Natural killer cell treated with Interleukin-12 subunit alpha and Interleukin-12 subunit beta and Interleukin-15 and Interleukin-18, amount 100 ng/mL, for 72 hours (primary cell): ENCODE measurements at places on chromosomes 3 and 15. TPM values are rescaled to one million over a fixed set of nuclear protein-coding genes. Genes with fewer than 3 reads are reported as not detected.

GRCh38 chr15:63156755-63157117, 541 bp downstream of the RPS27L start:
- H3K4me3 ChIP-seq, result peak overlapping the region; percentile 98
- H3K27ac ChIP-seq, result peak overlapping the region; percentile 90
- H3K36me3 ChIP-seq, result no peaks in the 10 kb centered on the region

GRCh38 chr15:29124581-29125381, 144.8 kb downstream of the NSMCE3 start:
- DNase-seq, result no peak
- no peak overlapping the region for H3K4me3 ChIP-seq
- peaks cover 8% of the 10 kb centered on the region for H3K4me1 ChIP-seq
- no peaks in the 10 kb centered on the region for H3K36me3 ChIP-seq
- no peak overlapping the region for H3K27ac ChIP-seq
- H3K27me3 ChIP-seq, result peaks cover 4% of the 10 kb centered on the region

DNA sequence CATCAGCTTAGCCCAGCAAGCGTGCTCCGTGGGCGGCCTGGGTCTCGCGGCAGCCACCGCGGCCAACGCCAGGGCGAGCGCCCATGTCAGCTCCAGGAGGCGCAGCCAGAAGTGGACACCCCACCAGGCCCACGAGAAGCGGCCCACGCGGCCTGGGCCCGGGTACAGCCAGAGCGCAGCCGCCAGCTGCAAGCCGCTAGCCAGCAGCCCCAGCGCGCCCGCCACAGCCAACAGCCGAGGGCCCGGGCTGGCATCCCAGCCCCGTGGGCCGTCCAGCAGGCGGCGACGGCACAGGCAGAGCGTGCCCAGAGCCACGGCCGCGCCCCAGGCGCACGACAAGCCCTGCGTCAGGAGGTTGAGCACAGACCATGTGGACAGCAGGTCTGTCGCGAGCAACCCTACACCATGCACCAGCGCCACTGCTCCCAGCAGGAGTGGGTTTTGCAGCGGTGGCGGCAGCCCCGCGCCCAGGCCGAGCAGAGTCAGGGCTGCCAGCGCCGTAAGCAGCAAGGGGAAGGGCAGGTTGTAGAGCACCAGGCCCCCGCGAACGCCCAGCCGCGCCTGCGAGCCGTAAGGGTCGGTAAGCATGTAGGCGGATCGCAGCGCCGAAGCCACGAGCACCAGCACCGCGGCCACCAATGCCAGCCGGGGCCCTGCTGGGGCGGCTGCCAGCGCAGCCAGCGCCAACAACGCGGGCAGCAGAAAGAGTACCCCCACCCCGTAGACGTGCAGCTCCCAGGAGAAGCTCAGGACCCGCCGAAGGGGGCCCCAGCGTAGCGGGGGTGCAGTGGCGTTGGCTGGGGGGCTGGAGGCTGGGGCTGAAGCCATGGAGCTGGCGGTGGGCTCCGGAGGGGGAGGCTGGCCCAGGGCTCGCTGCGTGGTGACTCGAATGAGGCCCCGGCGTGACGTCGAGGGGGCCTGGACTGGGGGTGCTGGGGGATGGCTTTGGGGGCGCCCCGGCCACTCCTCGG, 4.9 kb downstream of the PRRT3 start:
- H3K27ac ChIP-seq, result no peak overlapping the region
- H3K4me3 ChIP-seq, result no peak overlapping the region
- no peaks in the 10 kb centered on the region for H3K36me3 ChIP-seq

MYNN gene
- total RNA-seq, result 14.0 TPM

PSTPIP1 gene
- 161 TPM for total RNA-seq

SETD2 gene
- 48.3 TPM for total RNA-seq
